Thyroid gland (tissue), 4 donors: ENCODE measurements at places on chromosomes 6 and 20.

- DNase-seq = peak; percentile 26
These were observed 54.7 kb upstream of the HFE start for GRCh38 chr6:26032340-26033084.

DNA sequence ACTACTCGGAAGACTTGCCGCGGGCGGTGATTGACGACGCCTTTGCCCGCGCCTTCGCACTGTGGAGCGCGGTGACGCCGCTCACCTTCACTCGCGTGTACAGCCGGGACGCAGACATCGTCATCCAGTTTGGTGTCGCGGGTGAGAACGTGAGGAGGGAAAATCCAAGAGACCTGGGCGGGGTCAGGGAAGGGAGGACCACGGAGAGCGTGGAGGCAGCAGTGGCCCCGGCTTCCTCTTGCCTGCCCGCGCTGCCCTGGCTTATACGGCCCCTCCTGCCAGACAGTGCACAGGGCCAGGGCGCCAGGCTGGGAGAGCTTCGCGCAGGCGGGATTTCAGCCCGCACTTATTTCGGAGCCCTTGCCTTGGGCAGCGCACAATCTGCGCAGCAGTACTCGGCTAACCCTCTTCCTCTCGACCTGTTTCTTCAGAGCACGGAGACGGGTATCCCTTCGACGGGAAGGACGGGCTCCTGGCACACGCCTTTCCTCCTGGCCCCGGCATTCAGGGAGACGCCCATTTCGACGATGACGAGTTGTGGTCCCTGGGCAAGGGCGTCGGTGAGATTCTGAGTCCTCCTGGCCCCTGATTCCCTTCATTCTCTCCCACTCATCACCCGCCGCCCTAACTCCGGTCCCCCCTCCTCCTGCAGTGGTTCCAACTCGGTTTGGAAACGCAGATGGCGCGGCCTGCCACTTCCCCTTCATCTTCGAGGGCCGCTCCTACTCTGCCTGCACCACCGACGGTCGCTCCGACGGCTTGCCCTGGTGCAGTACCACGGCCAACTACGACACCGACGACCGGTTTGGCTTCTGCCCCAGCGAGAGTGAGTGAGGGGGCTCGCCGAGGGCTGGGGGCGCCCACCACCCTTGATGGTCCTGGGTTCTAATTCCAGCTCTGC is 2.0 kb downstream of the MMP9 start:
- no peak for DNase-seq

DNA sequence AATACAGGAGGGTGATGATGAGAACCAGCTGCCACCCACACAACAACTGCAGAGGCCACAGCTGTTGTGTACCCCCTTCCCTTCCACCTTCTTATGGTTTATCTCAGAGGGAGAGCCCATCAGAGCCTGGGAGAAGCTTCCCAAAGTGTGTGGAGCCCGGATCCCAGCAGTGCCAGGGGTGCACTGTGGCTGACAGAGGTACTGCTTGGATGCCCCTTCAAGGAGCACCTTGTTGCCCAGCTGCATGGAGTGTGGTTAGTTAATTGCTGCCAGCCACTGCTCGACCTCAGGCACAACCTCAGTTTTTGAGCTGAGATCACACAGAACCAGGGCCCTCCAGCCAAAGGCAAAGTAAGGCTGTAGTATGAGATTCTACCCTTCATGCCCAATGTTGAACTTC is 13.0 kb downstream of the PI3 start:
- DNase-seq = peak; percentile 86

DNA sequence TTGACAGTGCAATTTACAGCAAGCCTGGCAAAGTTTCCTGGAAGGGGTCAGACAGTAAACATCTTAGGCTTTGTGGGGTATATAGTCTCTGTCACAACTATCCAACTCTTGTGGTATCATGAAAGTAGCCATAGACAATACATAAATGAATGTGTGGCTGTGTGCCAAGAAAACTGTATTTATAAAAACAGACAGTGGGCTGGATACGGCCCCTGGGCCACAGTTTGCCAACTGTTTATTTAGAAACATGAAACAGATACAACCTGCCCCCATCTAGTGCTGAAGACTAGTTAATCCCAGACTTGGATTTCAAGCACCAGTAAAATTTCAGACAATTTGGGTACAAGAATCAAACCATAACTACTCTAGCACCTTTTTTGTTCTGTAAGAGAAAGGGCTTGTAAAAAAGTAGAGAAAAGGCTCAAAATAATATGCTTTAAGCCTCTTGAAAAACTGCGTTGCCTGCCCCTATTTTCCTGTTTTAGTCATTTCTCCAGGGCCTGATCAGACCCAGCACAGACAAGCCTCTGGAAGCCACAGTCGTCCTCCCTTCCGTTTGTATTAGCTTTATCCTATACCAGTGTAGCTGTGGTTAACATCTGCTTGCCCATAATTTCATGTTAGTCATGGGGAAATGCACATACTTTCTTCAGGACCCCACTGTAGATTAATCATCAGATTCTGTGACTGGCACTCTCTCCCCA is 30.8 kb downstream of the JAG1 start:
- DNase-seq = no peak

GRCh38 chr20:4645621-4646020 is 76.1 kb upstream of the PRND start:
- no peak for DNase-seq

DNA sequence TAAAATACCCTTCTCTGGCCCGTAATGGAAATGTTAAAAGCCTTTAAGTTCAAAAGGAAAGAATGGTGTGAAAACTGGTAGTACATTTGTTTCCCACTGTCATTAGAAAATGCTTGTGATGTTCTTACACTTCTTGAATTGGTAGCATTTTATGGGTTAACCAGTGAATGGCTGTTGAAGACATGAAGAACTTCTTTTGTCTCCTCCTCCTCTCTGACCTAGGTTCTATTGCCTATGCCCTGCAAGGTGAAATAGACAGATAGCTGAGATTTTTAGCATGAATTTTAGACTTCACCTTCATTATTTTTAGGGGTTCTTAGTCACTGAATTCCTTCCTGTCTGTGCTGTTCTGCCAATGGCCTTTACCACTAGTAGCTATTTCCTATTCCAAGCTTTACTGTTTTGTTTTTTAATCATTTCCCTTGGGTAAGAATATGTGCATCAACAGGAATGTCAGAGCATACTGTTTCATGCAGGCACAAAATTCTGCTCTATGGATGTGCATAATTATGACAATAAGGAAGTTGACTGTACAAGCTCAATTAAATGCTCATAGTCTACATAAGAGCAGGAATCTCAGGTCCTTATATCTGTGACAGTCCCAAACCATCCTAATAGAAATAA is 4.9 kb downstream of the TNFAIP3 start:
- DNase-seq = no peak

DNA sequence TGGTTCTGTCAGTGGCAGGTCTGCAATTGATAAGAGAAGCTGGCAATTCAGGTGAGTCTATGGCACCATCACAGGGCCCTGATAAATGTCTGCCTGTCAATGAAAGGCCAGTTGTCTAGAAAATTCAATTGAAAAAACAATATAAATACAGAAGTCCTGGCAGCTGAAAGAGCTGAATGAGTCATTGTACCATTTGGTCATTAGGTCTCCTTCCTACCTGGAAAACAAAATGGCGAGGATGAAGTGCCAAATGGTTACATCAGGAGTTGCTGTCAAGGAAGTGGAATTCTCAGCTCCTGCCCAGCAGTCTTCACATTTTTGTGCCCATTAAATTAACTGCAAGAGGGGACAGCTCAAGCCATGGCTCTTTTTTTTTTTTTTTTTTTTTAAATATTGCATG is 37.7 kb downstream of the PEX7 start:
- no peak for DNase-seq

GRCh38 chr6:97665446-97665845 is 382.4 kb upstream of the MMS22L start:
- no peak for DNase-seq
